Effector CD8-positive, alpha-beta T cell (primary cell): ENCODE measurements at places on chromosomes 3 and 15.

- DNase-seq, result peak; percentile 7
Observed at GRCh38 chr3:49602877-49603411, 48.7 kb downstream of the BSN start.

DNA sequence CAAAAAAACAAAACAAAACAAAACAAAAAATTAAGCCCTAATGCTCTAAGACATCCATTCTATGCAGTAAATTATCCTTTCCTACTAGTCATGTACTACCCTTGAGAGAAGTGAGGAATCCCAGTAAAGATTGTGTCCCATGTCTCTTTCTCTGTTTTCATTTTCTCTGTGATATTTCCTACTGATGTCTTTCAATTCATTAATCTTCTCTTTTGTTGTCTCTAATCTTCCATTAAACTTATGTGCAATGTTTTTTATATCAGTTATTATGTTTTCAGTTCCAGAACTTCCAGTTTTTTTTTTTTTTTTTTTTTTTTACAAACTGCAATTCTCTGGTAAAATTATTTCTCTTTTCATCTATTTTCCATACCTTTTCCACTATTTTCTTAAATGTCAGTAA lies 44.1 kb upstream of the SLC12A8 start:
- DNase-seq, result no peak

- DNase-seq, result no peak
Observed at GRCh38 chr3:8152821-8153418, 348.7 kb upstream of the LMCD1 start.

- no peak for DNase-seq
Observed at GRCh38 chr15:78105476-78106241, 13.3 kb downstream of the SH2D7 start.

DNA sequence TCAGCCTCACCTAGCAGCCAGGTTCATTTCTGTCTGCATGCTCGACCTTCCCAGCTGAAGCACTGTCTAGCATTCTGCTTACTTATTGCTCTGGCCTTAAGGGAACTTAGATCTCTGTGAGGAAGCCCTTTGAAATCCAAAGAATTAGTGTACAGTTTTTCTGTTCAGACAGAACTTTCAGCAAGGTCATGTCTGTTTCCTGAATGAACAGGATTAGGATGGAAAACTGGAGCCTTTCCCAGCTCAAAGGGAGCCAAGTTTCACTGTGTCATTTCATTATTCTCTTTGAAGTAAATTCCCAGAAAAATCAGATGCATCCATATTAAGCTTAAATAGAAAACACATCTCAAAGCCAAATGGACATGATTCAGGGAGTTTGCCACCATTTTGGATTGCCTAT lies 457.3 kb upstream of the KCNMB2 start:
- no peak for DNase-seq

DNA sequence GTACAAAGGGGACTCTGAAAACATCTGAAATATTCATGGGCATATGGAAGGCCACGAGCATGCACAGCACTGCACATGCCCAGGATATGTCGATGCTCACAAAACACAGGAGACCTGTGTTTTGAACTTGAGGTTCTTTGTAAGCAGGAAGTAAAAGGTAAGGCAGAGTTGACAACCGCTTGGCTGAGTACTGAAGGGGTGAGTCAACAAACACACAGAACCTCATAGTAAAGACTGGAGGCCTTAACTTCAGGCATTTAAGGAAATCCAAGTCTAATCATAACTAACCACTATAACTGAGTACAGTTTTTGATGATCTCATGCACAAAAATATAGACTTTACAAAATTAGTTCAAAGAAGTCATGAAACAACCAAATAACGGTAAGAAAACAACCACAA lies 80.6 kb downstream of the MYO9A start:
- no peak for DNase-seq

DNA sequence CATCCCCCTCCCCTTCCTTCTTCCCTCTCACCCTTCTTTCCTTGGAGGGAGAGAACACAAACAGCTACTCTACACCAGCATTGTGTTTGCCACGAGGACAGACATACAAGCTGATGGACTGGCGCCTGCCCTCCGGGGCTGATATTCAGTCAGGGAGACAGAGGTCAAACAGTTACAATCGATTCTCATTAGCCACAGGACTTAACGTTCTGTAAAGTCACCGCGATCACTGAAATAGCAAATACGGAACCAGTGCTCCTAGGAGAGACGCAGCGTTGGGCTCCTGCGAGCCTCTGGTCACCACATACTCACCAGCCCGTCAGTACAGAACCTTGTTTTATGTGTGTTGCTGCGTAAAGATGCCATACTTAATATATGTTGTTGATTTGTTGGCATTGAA lies 108.8 kb downstream of the LRRK1 start:
- no peak for DNase-seq
